ENCODE measurements at places on chromosomes 2 and 18.

GRCh38 chr2:12959935-12960334 lies 243.2 kb downstream of the TRIB2 start:
- DNase-seq = no peak

GRCh38 chr18:76441668-76442412 lies 53.2 kb downstream of the ZNF516 start:
- no peak for DNase-seq

- DNase-seq = no peak
These were observed 10.4 kb downstream of the TMEFF2 start for GRCh38 chr2:192184349-192184748.

DNA sequence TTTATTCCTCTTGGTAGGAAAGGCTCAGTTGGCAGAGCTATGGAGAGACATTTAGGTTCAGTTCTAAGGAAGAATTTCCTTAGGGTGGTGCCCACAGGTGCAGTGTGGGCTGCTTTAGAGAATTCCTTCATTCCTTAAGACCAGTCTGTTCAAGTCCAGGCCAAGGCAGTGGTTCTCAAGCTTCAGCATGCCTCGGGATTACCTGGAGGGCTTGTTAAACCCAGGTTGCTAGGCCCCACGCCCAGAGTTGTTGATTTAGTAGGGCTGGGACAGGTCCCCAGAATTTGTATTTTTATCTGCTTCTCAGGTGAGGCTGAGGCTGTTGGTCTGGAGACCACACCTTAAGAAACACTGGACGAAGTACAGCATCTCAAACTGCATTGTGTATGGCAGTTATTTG lies 68.9 kb downstream of the CERS6 start:
- no peak for DNase-seq

GRCh38 chr2:218999881-219000568 lies 6.8 kb upstream of the CRYBA2 start:
- no peak for DNase-seq

- no peak for DNase-seq
These were observed 32.0 kb upstream of the MC4R start for GRCh38 chr18:60404486-60405085.

- DNase-seq = no peak
These were observed 156.4 kb downstream of the COPS8 start for GRCh38 chr2:237242091-237242536.

DNA sequence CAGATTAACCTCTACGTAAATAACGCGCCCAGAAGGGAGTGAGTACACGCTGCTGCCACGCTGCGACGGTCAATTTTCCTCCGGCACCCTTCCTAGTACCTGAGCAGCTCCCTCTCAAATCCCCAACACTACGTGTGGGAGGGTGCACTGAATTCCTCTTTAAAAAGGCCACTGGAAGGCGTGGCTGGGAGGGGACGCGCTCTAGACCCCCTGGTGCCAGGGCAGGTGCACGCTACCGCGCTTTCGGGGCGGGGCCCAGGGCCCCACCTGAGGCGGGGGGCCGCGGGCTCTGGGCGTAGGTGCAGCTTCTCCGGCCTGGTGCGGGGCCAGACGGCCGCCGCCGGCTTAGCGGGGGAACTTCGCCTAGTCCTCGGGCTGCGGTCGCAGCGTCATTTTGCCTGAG lies 668 bp upstream of the ANKRD12 start:
- no peak for DNase-seq

DNA sequence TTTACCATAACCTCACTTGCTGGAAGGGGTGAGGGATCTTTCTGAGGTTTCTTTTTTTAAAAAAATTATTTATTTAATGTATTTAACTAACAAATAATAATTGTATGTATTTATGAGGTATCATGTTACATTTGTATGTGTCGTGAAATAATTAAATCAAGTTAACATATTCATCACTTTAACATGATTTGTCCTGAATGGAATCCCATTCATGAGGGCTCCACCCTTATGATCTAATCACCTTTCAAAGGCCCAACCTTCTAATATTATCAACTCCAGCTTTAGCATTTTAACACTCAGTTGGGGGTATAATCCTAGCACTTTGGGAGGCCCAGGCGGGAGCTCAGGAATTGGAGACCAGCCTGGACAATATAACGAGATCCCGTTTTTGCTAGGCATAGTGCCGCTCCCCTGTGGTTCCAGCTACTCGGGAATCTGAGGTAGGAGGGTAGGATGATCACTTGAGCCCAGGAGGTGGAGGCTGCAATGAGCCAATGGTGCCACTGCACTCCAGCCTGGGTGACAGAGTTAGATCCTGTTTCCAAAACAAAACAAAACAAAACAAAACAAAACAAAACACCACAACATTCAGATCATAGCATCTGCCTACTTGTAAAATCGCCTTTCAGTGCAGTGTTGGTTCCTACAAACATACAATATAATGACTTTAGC lies 1.1 kb upstream of the TAF4B start:
- no peak for DNase-seq

GRCh38 chr2:97727296-97727695 lies 13.9 kb downstream of the ZAP70 start:
- DNase-seq = no peak

GRCh38 chr2:216216951-216217903 lies 108.1 kb downstream of the XRCC5 start:
- DNase-seq = no peak

- DNase-seq = no peak
These were observed 122.4 kb downstream of the SETBP1 start for GRCh38 chr18:44803019-44803650.

- no peak for DNase-seq
These were observed 516.7 kb downstream of the TXNL1 start for GRCh38 chr18:56121669-56122068.

GRCh38 chr2:212538305-212539071 lies at the start of gene ERBB4:
Gene ERBB4, minus strand, starts transcription at chr2:212538802. Its CDS starts 272 bp downstream, at chr2:212538530.
- DNase-seq = peak; percentile 67

- no peak for DNase-seq
These were observed 64.5 kb downstream of the FAM210A start for GRCh38 chr18:13661779-13662256.

DNA sequence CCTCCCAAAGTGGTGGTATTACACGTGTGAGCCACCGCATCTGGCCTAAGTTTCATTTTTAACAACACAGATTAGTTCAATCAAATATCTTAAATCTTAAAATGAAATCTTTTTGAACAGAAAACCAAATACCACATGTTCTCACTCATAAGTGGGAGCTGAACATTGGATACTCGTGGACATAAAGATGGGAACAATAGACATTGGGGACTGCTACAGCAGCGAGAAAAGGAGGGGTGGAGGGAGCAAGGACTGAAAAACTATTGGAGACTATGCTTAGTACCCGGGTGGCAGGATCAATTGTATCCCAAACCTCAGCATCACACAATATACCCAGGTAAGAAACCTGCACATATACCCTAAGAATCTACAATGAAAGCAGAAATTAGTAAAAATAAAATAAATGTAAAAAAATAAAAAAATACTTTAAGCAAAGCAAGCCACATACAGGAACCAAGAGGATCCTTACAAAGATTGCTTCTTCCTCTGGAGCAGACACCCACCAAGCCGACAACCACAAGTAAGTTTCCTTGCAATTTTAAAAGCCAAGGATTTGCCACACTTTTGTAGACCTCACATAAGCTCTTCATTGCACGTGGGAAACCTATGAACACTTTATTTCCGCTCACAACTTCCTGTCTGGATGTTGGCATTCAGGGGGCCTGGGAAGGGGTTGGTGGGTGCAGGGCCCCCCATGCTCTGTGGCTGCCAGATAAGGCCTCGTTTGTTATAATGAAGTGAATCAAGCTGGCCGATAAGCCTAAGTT lies 147.9 kb downstream of the MYCN start:
- DNase-seq = no peak

DNA sequence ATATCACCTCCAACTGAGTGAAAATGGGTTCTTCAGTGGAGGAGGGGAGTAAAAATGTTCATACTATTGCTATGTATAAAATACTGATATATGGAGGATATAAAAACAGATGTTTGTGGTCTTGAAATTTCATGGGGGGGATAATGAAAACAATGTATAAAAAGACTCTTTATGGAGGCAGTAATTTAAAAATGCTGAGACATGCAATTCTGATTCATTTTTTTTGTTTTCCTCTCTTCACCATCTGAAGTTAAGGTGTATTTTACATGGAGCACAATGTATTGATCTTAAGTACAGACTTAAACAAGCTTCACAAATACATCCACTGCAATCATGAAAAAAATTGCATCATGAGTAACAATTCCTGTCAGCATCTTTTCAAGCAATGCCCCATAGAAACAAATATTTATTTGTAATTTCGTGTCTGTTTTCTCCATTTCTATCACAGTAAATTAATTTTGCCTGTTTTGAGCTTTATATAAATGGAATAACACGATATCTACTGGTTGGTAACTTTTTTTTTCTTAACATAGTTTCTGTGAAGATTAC lies 393.2 kb upstream of the ZNF804A start:
- no peak for DNase-seq

GRCh38 chr2:240888130-240888889 lies 7.6 kb downstream of the MAB21L4 start:
- DNase-seq = no peak

GRCh38 chr2:46229134-46230063 lies 67.8 kb upstream of the EPAS1 start:
- no peak for DNase-seq

GRCh38 chr2:201254081-201254730 lies 6.1 kb upstream of the CASP8 start:
- no peak for DNase-seq

GRCh38 chr18:33184175-33184574 lies 256.3 kb downstream of the CCDC178 start:
- no peak for DNase-seq

DNA sequence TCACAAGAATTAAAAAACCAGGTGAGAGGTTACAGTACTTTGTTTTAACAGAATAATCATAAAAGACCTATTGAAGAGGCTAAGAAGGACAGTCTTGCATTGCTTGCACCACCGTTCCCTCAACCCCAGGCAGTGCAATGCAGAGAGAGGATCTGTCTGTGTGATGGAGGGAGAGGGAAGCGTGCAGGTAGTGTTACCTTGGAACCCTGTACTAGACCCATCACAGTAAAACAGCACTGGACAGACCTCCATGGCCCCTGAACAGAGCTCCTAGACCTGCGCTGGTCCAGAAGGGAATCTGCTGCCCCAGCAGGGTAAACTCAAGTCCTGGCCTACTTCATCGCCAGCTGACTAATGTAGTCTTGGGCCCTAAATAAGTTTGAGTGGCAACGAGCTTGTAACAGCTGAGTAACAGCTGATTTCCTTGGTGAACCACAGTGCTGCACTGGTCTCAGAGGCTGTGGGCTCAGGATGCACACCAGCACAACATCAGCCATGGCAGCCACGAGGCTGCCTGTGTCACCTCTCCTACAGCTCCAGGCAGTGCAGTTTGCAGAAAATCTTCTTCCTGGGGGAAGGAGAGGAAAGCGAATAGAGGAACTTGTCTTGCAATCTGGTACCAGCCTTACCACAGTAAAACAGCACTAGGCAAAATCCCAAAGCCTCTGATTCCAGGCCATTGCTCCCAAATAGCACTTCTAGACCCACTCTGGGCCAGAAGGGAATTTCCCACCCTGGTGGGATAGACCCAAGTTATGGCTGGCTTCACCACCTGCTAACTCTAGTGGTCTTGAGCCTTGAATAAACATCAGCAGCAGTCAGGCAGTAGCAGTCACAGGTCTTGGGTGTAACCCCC lies 417.2 kb downstream of the CDH7 start:
- no peak for DNase-seq

DNA sequence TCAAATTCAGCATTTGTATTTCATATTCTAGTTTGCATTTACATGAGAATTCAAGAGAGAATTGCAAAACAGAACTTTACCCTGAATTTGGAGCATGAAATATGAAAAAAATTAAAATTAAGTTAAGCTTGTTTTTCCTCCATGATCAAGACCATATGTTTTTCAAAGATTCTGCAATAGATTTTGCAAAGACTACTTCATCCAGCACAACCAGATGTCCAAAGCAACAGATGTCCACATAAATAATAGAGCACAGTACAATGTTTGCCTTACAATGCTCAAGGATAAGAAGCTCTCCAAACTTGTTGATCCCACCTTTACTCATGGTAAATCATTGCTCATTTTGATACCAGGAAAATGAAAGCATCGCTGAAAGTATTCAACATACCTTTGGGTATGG lies 25.6 kb downstream of the FAP start:
- DNase-seq = no peak

DNA sequence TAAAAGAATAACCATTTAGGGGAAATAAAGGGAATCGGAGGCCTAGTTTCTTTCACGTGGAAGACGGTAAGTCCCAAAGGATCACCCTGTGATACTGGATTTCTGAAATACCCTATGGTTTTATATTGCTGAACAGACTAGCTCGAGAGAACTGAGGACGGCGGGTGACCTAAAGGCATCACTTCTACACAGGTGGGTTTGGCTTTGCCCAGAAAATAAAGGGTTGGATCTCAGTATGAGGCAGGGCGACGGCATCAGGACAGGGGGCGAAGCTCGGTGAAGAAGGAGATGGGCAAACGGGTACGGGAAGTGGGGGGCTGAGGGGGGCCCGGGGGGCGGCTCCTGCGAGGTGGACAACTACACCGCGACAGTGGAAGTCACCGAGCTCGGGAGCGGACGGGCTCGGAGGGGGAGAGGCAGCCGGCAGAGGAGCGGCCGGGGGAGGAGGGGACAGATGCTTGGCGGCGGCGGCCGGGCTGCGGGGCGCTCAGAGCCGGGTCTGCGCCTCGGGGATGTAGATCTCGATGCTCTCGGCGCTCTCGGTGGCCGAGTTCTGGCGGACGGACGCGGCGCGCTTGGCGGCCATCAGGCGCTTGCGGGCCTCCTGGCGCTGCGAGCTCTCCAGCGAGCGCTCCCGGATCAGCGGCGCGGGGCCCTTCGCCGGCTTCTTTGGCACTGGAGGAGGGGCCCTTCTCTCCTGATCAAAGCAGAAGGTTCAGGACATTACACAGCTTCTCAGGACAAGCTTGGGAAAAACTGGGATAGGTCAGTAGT lies 48.9 kb downstream of the TGIF1 start:
- DNase-seq = peak; percentile 59

DNA sequence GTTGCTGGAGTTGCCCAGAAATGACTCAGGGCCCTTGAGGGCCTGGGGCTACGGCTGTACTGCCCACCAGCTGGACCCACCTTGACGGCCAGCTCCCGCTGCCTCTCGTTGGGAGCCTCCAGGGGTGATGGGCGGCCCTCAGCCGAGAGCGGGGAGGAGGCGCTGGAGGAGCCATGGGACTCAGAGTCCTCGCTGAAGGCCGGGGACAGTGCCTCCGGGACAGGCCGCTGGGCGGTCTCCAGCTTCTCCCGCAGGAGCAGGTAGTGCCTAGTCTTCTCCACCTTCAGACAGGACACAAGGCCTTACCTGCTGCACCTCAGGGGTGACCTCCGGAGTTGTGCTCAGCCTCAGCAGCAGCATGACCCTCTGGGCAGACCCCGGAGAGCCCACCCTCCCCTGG lies 30.7 kb downstream of the AQP12A start:
- no peak for DNase-seq

GRCh38 chr2:30216157-30216556 lies 15.2 kb upstream of the LBH start:
- DNase-seq = no peak

DNA sequence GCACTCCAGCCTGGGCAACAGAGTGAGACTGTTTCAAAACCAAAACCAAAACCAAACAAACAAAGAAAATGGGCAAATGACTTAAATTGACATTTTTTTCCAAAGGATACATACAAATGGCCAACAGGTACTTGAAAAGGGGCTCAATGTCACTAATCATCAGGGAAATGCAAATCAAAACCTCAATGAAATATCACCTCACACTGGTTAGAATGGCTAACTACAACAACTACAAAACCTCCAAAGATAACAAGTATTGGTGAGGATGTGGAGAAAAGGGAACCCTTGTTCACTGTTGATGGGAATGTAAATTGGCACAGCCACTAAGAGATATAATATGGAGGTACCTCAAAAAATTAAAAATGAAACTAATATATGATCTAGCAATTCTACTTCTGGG lies 213.2 kb upstream of the HS6ST1 start:
- DNase-seq = no peak

- no peak for DNase-seq
These were observed 339.8 kb downstream of the CDH19 start for GRCh38 chr18:66264130-66264529.

Measured in sciatic nerve (tissue), 2 donors.